ENCODE measurements at places on chromosomes 5 and 9.

DNA sequence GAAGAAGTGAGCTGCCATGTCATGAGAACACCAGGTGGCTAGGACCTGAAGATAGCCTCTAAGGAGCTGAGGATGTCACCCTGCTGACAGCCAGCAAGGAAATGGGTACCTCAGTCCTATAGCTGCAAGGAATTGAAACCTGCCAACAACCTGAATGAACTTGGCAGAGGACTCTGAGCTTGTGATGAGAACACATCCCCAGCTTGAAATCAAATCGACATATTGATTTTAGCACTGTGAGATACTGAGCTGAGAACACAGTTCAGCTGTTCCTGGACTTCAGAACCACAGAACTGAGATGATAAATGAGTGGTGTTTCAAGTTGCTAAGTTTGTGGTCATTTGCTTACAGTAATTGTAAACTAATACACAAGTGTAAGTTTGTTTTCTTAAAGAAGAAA lies 5.5 kb upstream of the RASEF start:
- DNase-seq = no peak

DNA sequence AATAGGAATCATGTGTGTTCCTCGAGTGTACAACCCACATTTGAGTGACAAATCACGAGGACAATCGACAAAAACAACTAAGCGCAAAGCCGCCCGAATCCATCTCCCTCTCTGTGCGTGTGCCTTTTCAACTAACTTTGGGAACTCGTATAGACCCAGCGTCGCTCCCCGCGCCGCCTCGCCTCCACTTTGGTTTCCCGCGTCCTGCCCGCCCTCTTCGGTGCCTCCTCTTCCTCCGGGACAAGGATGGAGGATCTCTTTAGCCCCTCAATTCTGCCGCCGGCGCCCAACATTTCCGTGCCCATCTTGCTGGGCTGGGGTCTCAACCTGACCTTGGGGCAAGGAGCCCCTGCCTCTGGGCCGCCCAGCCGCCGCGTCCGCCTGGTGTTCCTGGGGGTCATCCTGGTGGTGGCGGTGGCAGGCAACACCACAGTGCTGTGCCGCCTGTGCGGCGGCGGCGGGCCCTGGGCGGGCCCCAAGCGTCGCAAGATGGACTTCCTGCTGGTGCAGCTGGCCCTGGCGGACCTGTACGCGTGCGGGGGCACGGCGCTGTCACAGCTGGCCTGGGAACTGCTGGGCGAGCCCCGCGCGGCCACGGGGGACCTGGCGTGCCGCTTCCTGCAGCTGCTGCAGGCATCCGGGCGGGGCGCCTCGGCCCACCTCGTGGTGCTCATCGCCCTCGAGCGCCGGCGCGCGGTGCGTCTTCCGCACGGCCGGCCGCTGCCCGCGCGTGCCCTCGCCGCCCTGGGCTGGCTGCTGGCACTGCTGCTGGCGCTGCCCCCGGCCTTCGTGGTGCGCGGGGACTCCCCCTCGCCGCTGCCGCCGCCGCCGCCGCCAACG lies at the start of gene GPR150:
GPR150 (plus strand) TSS at position 58 of the 840 bp plus-strand sequence; CDS start at position 247, 189 bp downstream.
- peak; percentile 68 for DNase-seq

DNA sequence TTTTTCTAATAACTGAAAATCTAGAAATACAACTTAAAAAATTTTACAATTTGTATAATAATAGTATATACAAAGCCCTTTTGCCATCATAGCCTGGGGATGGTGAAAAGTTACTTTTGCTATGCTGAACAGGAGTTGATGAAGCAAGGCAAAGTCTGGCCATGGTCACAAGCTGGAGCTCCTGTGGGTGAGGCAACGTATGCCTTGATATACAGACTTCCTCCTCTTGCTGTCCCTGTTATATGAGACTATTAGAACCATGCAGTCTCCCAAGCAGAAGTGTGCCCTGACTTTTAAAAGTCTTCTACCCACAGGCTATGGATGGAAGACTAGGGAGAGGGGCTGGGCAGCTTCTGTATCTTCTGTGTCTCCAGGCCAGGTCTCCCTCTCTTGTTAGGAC lies 15.7 kb downstream of the FAM151B start:
- DNase-seq = no peak

GRCh38 chr9:135664801-135665794 lies 2.0 kb downstream of the LCN9 start:
- no peak for DNase-seq

GRCh38 chr9:132631280-132631679 lies 38.5 kb downstream of the DDX31 start:
- no peak for DNase-seq

GRCh38 chr5:111076091-111076490 lies 4.6 kb downstream of the TSLP start:
- no peak for DNase-seq

- no peak for DNase-seq
These were observed 38.8 kb downstream of the LPCAT1 start for GRCh38 chr5:1484730-1485578.

DNA sequence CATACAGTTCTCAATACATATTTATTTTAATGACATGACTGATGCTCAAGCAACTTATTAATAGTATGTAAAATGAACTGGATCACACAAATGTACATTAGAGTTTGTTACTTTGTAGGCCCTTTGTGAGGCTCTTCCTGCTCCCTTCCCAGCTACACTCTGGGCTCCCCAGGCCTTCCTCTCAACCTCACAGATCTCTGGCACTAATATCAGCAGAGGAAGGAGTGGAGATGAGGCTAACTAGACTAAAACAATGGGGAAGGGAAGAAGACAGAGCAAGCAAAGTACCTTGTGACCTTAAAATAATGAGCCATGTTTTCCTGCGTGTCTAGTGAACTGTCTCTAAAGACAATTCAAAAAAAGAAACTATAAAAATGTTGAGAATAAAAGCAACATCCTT lies 30.3 kb upstream of the TEK start:
- DNase-seq = no peak

DNA sequence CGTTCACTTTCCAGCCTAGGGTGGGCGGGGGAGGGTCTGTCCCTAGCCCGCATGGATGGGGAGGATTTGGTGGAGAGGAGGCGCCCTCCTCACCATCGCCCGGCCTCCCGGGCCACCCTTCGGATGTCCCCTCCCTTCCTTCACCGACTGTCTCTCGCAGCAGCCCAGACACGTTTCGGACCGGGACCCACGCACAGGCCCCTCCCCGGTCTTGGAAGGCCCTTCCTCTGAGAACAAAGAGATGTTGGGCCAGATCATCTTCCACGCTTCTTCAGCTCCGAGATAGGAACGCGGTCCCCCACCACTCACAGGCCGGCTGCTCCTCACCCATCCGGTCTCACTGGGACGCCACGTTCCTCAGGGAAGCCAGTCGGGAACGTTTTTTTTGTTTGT lies 640 bp upstream of the DPM2 start:
- DNase-seq = peak; percentile 58

GRCh38 chr5:82074950-82075349 lies 103.1 kb downstream of the ATG10 start:
- DNase-seq = no peak

GRCh38 chr9:136196404-136197083 lies 8.4 kb downstream of the LHX3 start:
- DNase-seq = peak; percentile 49

DNA sequence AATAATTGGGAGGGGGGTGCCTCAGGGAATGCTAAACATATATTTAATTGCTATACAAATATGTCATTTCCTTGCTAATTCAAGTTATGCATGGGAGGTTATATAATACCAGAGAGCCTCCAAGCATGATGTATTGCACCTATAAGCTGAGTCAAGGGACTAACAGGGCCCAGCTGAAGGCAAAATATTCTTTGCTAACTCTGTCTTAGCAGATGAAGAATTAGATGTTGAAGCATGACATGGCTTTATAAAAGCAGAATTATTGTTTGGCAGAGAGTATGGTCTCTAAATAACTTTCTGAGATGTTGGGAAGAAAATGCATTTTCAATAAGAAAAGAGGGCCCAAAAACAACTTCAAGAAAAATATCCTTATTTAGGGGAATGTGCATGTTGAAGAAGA lies 60.4 kb downstream of the SGCD start:
- no peak for DNase-seq

DNA sequence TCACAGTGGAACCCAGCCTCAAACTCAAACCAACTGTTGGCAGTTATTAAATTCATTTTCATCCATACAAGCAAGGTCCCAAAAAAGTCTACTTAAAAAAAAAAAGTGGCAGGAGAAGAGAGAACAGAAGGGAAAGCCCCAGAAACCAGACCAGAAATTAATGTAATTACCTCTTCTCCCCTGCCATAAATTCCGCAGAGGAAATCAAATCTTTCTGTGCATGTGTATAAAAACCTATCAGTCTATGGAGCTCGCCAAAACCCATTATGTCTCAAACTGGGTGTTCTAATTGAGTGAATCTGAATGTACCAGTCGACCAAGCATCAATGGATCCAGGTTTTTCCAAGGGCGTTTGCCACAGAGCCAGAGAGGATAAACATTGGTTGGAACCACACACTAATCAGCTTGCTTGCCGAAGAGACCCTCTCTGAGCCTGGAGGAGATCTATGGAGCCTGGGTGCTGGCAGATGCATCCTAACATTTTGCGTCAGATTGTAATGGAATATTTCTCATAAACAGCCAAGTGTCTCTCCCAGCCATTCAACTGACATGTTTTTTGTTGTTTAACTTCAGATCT lies 7.9 kb upstream of the HAND1 start:
- peak; percentile 2 for DNase-seq

GRCh38 chr5:71482132-71482531 lies 26.7 kb downstream of the BDP1 start:
- no peak for DNase-seq

DNA sequence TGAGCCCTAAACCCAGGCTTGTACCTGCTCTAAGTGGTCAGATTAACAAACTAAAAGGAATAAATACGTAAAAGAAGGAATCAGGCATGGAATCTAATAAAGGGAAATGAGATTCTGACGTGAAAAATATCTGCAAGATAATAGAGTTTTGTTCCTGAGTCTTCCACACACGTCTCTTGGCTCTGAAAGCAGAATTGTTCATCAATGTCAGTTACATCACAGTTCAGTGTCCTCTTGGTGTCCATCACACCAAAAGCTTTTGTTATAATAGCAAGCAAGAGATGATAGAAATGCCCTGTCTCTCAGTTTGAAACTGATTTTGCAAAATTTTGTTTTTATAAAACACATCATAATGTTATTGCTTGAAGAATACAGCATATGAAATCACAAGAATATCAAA lies 34.7 kb upstream of the NMUR2 start:
- DNase-seq = no peak

DNA sequence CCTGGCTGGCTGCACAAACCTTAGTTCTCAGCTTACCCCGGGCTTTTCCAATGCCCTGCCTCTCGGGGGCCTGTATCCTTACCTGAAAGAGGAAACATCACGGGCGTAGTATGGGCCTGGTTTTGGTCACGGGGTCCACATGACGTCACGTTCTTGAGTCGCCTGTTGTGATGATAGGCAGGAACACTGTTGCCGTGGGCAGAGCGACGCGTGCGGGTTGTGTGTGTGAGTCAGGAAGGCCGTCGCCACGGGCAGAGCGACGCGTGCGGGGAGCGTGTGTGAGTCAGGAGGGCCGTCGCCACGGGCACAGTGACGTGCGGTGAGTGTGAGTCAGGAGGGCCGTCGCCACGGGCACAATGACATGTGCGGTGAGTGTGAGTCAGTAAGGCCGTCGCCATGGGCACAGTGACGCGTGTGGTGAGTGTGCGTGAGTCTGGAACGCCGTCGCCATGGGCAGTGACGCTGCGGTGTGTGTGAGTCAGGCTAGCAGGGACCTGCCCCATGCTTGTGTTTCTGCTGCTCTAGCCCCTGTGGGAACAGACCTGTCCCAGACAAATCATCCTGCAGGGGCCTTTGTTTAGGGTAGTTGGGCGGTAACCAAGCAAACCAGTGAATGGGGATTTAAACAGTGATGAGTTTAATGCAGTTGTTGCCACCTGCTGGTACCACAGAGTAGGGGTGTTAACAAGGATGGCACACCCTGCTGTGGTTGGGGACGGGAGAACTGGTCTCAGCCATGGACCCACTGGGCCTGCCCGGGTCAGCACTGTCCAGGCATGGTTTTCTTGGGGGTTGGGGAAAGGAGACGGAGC lies 19.8 kb downstream of the TRIP13 start:
- no peak for DNase-seq

DNA sequence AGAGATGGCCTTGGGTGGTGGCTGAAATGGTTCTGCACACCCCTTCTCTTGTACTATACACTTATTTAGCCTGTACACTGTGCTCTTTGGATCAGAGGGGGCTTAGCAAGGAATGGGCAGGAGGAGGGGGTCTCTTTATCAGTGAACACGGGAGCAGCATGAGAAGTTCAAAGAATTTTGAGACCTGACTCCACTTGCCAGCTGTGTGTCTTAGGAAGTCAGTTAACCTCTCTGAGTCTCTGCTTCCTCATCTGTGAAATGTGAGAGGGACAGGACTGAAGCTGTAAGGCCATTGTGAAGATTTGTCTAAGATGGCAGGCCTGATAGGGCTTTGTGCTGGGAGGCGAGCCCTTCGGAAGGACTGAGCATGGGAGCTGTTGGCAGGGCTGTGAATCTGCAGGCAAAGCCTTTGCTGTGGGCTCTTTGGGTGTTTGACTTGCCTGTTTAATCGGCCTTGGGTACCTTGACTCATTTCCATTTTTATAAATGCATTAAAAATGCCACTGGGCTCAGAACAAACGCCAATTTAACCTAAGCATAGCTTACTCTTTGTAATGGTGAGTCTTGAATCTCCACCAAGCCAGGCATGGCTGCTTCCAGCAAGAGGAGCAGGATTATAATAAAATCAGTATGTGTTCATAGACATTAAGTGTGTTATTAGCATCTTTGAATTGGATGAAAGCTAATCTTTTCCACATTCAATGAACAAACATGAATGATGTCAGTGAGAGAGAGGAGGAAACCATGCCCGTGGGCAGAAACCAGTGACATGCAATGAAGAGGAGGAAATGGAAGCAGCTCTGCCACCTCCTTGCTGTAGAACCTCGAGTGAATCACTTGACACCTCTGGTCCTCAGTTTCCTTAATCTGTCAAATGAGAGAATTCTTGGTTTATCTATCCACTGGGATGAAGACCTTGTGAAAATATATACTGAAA lies 89.4 kb downstream of the MACROH2A1 start:
- no peak for DNase-seq

- DNase-seq = no peak
These were observed 198.8 kb downstream of the BNC2 start for GRCh38 chr9:16671591-16672137.

- DNase-seq = no peak
These were observed 4.5 kb downstream of the NFX1 start for GRCh38 chr9:33294670-33295432.

DNA sequence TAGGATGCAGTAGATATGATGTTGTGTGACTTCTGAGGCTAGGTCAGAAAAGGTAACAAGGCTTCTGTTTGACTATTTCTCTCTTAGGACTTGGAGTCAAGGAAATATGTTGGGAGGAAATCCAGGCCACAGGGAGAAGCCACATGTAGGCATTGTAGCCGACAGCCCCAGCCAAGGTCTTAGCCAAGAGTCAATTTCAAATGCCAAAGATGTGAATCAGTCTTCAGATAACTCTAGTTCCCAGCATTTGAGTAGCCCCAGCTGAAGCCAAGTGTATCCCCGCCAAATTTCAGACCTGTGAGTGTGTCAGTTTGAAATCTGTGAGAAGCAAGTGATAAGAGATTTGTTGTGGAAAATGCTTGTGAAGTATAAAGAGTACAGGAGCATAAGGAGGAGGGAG lies 38.1 kb upstream of the ISL1 start:
- no peak for DNase-seq

Measured in H9 (cell line).